ENCODE measurements at places on chromosomes 4 and X.

DNA sequence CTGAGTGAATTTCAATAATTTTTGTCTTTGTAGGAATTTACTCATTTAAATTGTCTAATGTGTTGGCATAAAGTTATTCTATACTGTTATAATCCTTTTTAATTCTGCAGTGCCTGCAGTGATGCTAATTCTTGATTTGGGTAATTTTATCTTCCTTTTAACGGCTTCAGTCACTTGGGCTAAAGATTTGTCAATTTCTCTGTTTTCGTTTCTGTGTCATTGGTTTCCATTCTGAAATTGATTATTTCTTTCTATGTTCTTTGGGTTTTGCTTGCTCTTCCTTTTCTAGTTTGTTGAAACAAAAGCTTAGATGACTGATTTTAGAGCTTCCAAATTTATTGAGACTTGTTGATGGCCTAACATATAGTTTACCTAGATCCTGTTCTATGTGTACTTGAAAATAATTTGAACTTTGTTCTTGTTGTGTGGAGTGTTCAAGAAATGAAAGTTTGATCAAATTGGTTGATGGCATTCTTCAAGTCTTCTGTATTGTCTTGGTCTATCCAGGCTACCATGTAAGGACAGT, 89.4 kb downstream of the TNIP2 start:
- H3K27me3 ChIP-seq, result no peaks in the 10 kb centered on the region
- no peaks in the 10 kb centered on the region for H3K4me1 ChIP-seq
- H3K4me3 ChIP-seq, result no peak overlapping the region
- H3K27ac ChIP-seq, result no peak overlapping the region

- no peaks in the 10 kb centered on the region for H3K4me1 ChIP-seq
- no peaks in the 10 kb centered on the region for H3K36me3 ChIP-seq
- no peak overlapping the region for H3K4me3 ChIP-seq
Observed at GRCh38 chrX:7050271-7050670, 97.2 kb upstream of the STS start.

DNA sequence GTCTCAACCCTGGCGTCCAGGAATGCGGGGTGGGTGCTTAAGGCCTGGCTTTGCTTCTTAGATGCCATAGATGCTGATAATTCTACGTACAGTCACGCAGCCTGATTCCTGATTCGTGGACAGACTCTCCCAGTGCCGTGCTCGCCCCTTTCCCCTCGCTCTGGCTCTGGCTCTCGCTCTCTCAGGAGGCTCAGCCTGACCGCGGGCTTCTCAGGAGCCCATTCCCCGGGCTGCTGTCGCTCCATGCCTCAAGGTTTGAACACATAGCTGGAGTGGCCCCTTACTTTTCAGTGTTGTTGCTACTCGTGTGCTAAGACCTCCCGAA, 59.2 kb upstream of the ZC4H2 start:
- H3K36me3 ChIP-seq, result no peaks in the 10 kb centered on the region
- H3K4me1 ChIP-seq, result no peaks in the 10 kb centered on the region
- no peaks in the 10 kb centered on the region for H3K27me3 ChIP-seq
- H3K27ac ChIP-seq, result peak overlapping the region; percentile 72
- peak overlapping the region; percentile 56 for H3K4me3 ChIP-seq
- DNase-seq, result no peak

- H3K27ac ChIP-seq, result no peak overlapping the region
- no peak for DNase-seq
- H3K36me3 ChIP-seq, result no peaks in the 10 kb centered on the region
- peaks cover 22% of the 10 kb centered on the region for H3K4me1 ChIP-seq
- no peak overlapping the region for H3K4me3 ChIP-seq
Observed at GRCh38 chr4:139978692-139979091, 175.3 kb downstream of the MAML3 start.

- no peaks in the 10 kb centered on the region for H3K4me1 ChIP-seq
- H3K27me3 ChIP-seq, result no peaks in the 10 kb centered on the region
Observed at GRCh38 chrX:29257521-29257920, 670.3 kb downstream of the IL1RAPL1 start.

- H3K36me3 ChIP-seq, result no peaks in the 10 kb centered on the region
- H3K27me3 ChIP-seq, result no peaks in the 10 kb centered on the region
- H3K4me1 ChIP-seq, result peaks cover 36% of the 10 kb centered on the region
- H3K27ac ChIP-seq, result no peak overlapping the region
- peak overlapping the region; percentile 41 for H3K4me3 ChIP-seq
- DNase-seq, result no peak
Observed at GRCh38 chrX:40167233-40167849, 69.6 kb upstream of the BCOR start.
